Retinal pigment epithelial cell (primary cell): ENCODE measurements at places on chromosomes 6 and 20.

- DNase-seq, result no peak
Measured at GRCh38 chr20:31540406-31540805, 26.2 kb downstream of the HM13 start.

- no peak for DNase-seq
Measured at GRCh38 chr6:97572943-97573342, 289.9 kb upstream of the MMS22L start.

- no peak for DNase-seq
Measured at GRCh38 chr6:138377042-138377441, 663 bp upstream of the SMIM28 start.

DNA sequence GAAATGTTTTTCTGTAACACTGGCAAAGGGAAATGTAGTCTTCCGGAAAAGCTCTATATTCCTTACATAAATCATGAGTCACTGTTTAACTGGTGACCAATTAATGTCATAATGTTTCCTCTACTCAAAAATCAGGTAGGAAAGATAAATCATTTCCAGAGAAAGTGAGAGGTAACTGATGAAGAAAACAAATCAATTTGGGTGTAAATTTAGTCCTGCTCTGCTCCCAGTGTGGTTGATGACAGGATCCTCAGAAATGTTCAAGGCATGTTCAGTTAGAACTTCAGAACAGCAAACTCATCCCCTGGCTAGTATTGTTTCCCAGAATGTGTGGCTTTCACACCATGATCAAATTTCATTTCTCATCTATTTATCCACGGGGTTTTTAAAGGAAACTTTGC is 38.8 kb upstream of the SPACA1 start:
- no peak for DNase-seq

- DNase-seq, result no peak
Measured at GRCh38 chr20:33672426-33673113, 1.7 kb downstream of the NECAB3 start.

DNA sequence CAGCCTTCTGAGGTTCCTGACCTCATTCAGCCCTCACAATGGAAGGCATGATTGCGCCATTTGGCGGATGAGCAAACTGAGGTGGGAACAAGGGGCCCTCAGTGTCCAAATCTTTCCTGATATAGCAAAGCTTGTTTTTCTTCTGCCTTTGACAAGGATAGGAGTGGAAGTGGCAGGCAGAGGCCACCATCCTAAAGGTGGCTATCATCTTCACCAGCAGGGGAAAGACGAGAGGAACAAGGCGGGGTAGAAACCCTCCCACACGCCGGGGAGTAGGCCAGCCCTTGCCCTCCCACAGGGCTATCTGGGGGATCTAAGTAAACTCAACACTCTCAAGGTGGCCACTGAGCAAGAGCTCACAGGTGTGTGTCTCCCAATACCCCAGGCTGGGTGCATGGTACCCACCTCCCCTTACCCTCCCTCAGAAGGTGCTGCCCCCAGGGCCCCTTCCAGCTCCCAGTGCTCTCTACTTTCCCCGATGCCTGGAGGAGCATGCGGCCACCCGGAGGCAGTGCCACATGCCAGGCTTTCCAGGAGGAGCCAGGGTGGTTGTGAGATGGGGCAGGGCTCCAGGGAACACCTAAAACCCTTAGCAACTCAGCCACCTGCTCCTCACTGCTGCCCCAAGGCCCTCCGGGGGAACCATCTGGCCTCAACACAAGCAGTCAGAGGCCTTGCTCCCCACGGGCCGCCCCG is 11.2 kb downstream of the SPDEF start:
- DNase-seq, result no peak
